ENCODE measurements at places on chromosomes 1 and 21.
A peak's percentile ranks its signal among the peaks of the same experiment; 100 is the strongest.

GRCh38 chr1:107251839-107252238, 111.0 kb downstream of the NTNG1 start:
- DNase-seq = no peak
- no peaks in the 10 kb centered on the region for H3K36me3 ChIP-seq

GRCh38 chr1:240833075-240833474, 221.1 kb upstream of the GREM2 start:
- H3K4me1 ChIP-seq = no peaks in the 10 kb centered on the region
- no peak overlapping the region for H3K27ac ChIP-seq
- no peak overlapping the region for H3K4me3 ChIP-seq
- H3K36me3 ChIP-seq = no peaks in the 10 kb centered on the region
- DNase-seq = no peak

GRCh38 chr1:118928739-118929554, 59.2 kb downstream of the TBX15 start:
- DNase-seq = no peak
- no peaks in the 10 kb centered on the region for H3K36me3 ChIP-seq
- no peaks in the 10 kb centered on the region for H3K27me3 ChIP-seq
- H3K4me3 ChIP-seq = no peak overlapping the region
- no peaks in the 10 kb centered on the region for H3K4me1 ChIP-seq

- peak overlapping the region; percentile 81 for H3K27ac ChIP-seq
- peak overlapping the region; percentile 13 for H3K4me3 ChIP-seq
- peak; percentile 90 for DNase-seq
- no peaks in the 10 kb centered on the region for H3K27me3 ChIP-seq
Observed at GRCh38 chr1:52636721-52637695, 4.0 kb downstream of the SHISAL2A start.

DNA sequence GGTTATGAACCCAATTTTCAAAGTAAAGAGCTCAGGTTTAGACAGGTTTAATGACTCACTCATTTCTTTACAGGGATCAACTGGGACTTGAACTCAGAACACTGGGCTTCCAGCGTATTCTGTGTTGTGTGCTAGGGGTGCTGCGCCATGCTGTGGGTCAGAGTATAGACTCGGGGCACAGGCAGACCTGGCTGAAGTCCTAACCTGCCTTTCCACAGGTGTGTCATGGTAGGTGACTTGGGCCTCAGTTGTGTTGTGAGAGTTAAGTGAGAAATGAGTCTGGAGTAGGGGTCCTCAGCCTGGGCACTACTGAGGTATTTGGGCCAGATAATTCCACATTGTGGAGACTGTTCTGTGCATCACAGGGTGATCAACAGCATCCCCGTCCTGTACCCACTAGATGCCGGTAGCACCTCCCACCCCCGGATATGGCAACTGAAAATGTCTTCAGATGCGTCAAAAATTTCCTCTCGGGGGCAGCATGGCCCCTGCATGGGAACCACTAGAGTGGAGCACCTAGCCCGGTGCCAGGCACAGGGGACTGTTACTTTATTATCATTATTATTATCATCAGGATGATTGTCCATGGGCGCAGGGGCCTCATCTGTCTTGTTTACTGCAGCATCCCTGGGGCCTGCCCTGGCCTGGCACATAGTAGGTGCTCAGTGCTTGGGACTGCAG, 575.5 kb downstream of the PTPRU start:
- no peaks in the 10 kb centered on the region for H3K4me1 ChIP-seq
- no peaks in the 10 kb centered on the region for H3K36me3 ChIP-seq
- no peaks in the 10 kb centered on the region for H3K27me3 ChIP-seq
- no peak for DNase-seq

GRCh38 chr1:201251851-201252430, 31.4 kb upstream of the PKP1 start:
- H3K27me3 ChIP-seq = no peaks in the 10 kb centered on the region
- H3K4me3 ChIP-seq = no peak overlapping the region
- H3K36me3 ChIP-seq = no peaks in the 10 kb centered on the region
- H3K4me1 ChIP-seq = no peaks in the 10 kb centered on the region
- DNase-seq = no peak
- no peak overlapping the region for H3K27ac ChIP-seq

DNA sequence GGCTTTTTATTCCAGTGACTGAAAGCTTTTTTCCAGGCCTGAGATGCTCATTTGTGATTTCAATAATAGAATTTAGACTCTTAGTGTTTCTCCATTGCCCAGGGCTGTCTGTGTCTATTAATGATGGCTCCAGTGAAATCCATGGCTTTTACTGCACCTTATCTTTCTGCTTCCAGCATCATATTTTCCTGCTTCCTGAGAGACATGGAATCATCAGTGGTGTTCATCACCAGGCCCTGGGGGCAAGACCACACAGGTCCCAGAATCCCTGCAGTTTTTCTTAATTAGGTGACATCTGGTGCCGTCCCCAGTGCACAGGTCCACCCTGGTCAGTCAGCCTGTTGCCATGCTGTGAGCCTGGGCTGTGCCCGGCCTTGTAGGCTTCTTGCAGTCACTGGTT, 15.5 kb downstream of the NT5C1A start:
- no peak overlapping the region for H3K4me3 ChIP-seq
- H3K36me3 ChIP-seq = no peaks in the 10 kb centered on the region
- no peak overlapping the region for H3K27ac ChIP-seq
- peaks cover 6% of the 10 kb centered on the region for H3K27me3 ChIP-seq
- no peak for DNase-seq
- no peaks in the 10 kb centered on the region for H3K4me1 ChIP-seq

GRCh38 chr1:1758059-1758621, 20.1 kb downstream of the NADK start:
- no peaks in the 10 kb centered on the region for H3K27me3 ChIP-seq
- no peak for DNase-seq
- peaks cover 26% of the 10 kb centered on the region for H3K36me3 ChIP-seq
- H3K27ac ChIP-seq = peak overlapping the region; percentile 67

DNA sequence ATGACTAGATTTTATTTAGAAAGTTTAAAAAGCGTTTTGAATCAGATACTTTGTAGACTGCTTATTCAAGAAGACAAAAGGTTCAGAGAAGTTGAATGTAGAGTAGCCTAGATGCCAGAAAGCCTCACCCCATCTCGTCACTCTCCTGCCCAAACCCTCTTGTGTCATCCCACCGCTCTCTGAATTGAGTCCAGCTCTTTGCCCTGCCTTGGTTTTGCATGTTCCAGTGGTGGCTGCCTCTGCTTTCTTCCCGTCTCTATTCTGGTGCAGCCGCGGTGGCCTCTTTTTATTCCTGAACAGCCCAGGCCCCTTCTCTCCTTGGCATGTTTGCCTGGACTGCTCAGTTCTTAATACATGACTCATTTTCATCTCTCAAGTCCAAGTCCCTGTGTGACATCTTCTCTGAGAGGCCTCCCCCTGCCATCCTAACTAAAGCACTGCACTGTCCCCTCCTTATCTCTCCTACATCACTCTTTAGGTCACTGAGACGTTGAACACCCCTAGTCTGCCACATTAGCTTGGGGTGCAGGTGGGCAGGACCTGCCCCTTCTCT, 22.9 kb downstream of the PRDM2 start:
- no peak for DNase-seq
- no peaks in the 10 kb centered on the region for H3K36me3 ChIP-seq
- H3K4me1 ChIP-seq = peaks cover 11% of the 10 kb centered on the region
- H3K27ac ChIP-seq = no peak overlapping the region
- no peak overlapping the region for H3K4me3 ChIP-seq
- H3K27me3 ChIP-seq = no peaks in the 10 kb centered on the region

DNA sequence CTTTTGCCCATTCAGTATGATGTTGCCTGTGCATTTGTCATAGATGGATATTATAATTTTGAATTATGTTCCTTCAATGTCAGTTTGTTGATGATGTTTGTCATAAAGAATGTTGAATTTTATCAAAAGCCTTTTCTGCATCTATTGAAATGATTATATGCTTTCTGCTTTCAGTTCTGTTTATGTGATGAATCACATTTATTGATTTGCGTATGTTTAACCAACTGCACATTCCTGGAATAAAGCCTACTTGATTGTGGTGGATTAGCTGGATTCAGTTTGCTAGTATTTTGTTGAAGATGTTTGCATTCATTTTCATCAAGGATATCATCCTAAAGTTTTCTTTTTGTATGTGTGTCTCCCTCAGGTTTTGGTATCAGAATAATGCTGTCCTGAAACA, 5.7 kb upstream of the OR2M4 start:
- H3K4me1 ChIP-seq = no peaks in the 10 kb centered on the region
- H3K4me3 ChIP-seq = no peak overlapping the region
- no peaks in the 10 kb centered on the region for H3K27me3 ChIP-seq
- no peaks in the 10 kb centered on the region for H3K36me3 ChIP-seq

GRCh38 chr21:23743821-23744220, 1863.5 kb downstream of the MRPL39 start:
- H3K4me3 ChIP-seq = no peak overlapping the region
- DNase-seq = no peak
- no peak overlapping the region for H3K27ac ChIP-seq
- H3K36me3 ChIP-seq = no peaks in the 10 kb centered on the region
- no peaks in the 10 kb centered on the region for H3K27me3 ChIP-seq

DNA sequence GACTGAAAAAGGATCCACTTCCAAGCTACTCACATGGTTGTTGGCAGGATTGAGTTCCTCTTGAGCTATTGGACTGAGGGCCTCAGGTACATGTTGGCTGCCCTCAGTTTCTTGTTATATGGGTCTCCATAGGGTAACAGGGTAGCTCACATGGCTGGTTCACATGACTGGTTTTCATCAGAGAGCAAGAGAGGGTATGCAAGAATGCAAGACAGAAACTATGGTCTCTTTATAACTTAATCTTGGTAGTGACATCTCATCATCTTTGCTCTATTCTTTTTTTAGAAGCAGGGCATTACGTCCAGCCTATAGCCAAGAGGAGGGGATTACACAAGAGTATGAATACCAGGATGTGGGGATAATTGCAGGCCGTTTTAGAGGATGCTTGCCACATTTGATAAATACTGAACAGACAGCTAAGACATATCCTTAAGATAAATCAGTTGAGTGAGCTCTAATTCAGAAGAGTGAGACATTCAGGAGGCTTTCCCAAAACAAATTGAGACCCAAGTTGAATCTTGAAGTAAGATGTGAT, 100.2 kb downstream of the HMCN1 start:
- H3K4me1 ChIP-seq = no peaks in the 10 kb centered on the region
- no peak overlapping the region for H3K27ac ChIP-seq
- no peaks in the 10 kb centered on the region for H3K36me3 ChIP-seq
- no peak for DNase-seq

DNA sequence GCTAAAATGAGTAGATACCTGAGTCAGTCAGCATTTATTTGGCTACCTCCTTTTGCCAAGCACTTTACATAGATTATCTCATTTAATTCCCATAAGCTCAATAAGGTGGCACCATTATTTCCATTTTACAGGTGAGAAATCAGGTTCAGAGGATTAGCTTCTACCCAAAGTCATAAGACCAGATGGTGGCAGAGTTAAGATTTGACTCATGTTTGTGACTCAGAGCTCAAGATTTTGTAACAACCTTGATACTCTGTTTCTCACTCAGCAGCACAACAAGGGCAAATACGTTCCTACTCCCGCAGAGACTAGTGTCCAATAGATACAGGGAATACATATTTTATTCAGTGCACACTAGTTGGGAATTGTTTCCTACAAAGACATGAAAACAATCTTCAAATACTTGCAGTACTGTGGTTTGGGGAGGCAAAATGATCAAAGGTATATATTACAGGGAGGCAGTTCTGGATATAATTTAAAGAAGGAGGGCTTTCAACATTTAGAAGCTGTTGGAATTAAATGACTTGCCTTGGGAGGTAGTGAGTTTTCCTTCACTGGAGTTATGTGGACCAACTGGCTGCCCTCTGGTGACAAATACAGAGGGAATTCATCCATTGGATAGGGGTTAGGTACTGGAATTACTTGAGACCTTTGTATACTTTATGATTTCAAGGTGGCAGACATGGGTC, 3.6 kb downstream of the LEPR start:
- no peaks in the 10 kb centered on the region for H3K27me3 ChIP-seq
- no peak overlapping the region for H3K4me3 ChIP-seq
- no peak for DNase-seq
- peaks cover 4% of the 10 kb centered on the region for H3K36me3 ChIP-seq
- no peak overlapping the region for H3K27ac ChIP-seq

- no peaks in the 10 kb centered on the region for H3K4me1 ChIP-seq
- no peak overlapping the region for H3K27ac ChIP-seq
- no peaks in the 10 kb centered on the region for H3K27me3 ChIP-seq
- H3K36me3 ChIP-seq = no peaks in the 10 kb centered on the region
- DNase-seq = no peak
- H3K4me3 ChIP-seq = no peak overlapping the region
Observed at GRCh38 chr1:41419584-41420295, 58.5 kb downstream of the FOXO6 start.

DNA sequence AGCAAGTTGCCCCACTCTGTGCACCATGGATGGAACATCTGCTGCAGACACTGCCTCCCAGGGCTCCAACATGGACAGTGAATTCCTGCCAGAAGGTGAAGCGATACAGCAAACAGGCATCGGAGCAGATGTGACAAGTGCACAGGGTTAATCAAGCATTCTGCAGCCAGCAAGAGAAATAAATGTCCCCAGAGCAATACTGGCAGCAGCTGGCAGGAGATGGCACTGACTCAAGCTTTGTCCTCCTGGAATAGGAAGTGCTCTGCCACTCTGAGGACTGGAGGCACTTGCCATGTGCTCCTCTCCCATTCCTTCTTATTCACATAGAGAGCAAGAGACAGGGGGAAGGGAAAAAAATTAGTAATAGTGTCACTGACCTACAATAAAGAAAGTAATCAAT, 402.7 kb upstream of the DAB1 start:
- H3K4me3 ChIP-seq = no peak overlapping the region
- H3K4me1 ChIP-seq = no peaks in the 10 kb centered on the region
- DNase-seq = no peak

GRCh38 chr21:37370152-37371040, 3.8 kb downstream of the DYRK1A start:
- H3K27me3 ChIP-seq = no peaks in the 10 kb centered on the region
- H3K27ac ChIP-seq = peak overlapping the region; percentile 86
- H3K36me3 ChIP-seq = no peaks in the 10 kb centered on the region

DNA sequence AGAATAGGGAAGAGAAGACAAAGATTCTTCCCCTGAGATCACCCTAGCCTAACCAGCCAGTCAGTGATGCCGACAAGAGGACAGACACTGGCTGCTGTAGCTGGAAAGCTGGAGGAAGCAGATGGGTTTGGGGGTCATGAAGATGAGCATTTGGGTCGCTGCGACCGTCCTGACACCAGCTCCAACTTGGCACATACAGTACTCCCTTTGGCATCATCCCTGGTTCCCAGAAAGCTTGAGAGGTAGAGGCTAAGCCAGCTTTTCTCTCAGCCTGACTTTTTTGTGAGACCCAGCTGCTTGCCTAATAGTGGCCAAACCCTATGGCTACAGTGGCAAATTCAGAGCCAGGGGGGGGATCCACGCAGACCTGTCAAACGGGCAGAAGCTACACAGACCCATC, 43.0 kb upstream of the IKBKE start:
- no peak for DNase-seq
- no peaks in the 10 kb centered on the region for H3K36me3 ChIP-seq
- no peaks in the 10 kb centered on the region for H3K4me1 ChIP-seq
- H3K27me3 ChIP-seq = no peaks in the 10 kb centered on the region
- no peak overlapping the region for H3K27ac ChIP-seq
